T-cell (primary cell): ENCODE measurements at places on chromosomes 16 and 17. TPM values are rescaled to one million over a fixed set of nuclear protein-coding genes. Genes with fewer than 3 reads are reported as not detected.

IRX5 gene
- not detected for total RNA-seq

SEPTIN12 gene
- total RNA-seq, result not detected

TMEM219 gene
- total RNA-seq, result 86.1 TPM

KLHL10 gene
- total RNA-seq, result not detected

RHBDF1 gene
- total RNA-seq, result 0.93 TPM

RNF112 gene
- 0.40 TPM for total RNA-seq

SLC16A5 gene
- 9.1 TPM for total RNA-seq

KDM8 gene
- 25.6 TPM for total RNA-seq

MYH2 gene
- total RNA-seq, result not detected

SUPT4H1 gene
- 77.3 TPM for total RNA-seq

CLDN9 gene
- total RNA-seq, result not detected

SRR gene
- 8.8 TPM for total RNA-seq

SOCS7 gene
- total RNA-seq, result 22.8 TPM

LRRC37A3 gene
- total RNA-seq, result 11.0 TPM

EIF3C gene
- total RNA-seq, result 337 TPM

C16orf86 gene
- total RNA-seq, result 1.9 TPM

TBC1D3G gene
- not detected for total RNA-seq

NT5M gene
- 3.0 TPM for total RNA-seq

SLC9A5 gene
- 1.7 TPM for total RNA-seq
